CD4-positive, alpha-beta T cell treated with Interleukin-6 for 4 hours (primary cell): ENCODE measurements at places on chromosomes 13 and 19.
A peak's percentile ranks its signal among the peaks of the same experiment; 100 is the strongest.

DNA sequence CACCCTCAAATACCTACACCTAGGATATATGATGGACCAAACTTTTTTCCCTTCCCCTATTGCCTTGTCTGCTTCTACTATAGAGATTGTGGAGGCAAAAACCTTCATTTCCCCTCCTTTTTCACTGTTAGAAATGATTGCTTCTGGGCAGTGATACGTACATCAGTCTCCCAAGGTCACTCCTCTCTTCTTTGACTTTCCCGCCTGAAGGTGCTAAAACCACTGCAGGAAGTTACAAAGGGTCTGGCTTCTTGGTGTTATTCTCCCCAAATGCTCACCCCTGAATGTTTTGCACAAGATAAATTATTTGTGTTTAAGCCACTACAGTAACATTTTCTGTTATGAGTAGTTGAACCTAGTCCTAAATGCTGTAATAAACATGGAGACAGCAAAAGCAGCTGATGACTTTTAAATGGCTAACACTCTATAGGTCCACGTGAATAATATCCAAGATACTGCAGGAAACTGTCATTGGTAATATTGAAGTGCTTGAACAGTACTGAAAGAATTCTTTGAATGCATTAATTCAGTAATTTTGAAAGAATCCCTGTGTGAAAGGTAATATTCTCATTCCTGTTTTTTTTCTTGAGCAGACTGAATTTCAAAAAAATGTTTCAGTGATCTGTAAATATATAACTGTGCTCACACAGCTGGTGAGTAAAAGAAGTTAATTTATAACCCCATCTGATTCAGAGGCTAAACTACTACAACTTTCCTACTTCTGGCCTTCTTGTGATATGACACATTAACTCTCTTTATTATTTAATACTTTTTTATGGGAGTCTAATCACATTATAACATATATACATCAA, 865.1 kb downstream of the EFNB2 start:
- DNase-seq: no peak

DNA sequence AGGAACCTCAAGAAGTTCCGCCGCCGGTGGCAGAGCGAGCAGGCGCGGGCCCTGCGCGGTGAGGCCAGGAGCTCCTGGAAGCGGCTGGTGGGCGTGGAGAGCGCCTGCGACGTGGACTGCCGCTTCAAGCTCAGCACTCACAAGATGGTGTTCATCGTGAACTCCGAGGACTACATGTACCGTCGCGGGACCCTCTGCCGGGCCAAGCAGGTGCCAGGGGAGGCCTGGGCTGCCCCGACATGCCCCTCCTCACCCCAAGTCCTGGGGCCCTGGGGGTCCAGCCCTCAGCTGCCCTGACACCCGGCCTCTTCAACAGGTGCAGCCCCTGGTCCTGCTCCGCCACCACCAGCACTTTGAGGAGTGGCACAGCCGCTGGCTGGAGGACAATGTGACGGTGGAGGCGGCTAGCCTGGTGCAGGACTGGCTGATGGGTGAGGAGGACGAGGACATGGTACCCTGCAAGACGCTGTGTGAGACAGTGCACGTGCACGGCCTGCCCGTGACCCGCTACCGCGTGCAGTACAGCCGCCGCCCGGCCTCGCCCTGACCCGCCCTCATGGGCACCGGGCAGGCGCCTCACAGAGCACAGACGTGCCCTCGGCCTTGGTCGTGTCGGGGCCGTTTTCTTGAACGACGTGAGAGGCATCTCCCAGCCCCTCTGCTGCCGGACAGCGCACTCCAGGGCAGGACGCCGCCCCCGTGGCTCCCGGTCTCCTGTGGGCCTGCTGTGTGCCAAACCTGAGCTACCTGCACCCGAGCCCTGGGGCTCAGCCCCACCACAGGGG, 10.4 kb upstream of the F2RL3 start:
- DNase-seq: no peak

GRCh38 chr13:65555962-65556361, 1674.2 kb downstream of the PCDH9 start:
- no peak for DNase-seq

- DNase-seq: no peak
Measured at GRCh38 chr13:99481366-99481765, 19.9 kb upstream of the TM9SF2 start.

- DNase-seq: no peak
Measured at GRCh38 chr19:23916991-23917390, 2.3 kb downstream of the ZNF726 start.

GRCh38 chr19:51417107-51417809, at the start of gene SIGLEC10:
Gene SIGLEC10 (minus strand): TSS chr19:51417642. CDS start chr19:51417581, 61 bp downstream.
- no peak for DNase-seq

DNA sequence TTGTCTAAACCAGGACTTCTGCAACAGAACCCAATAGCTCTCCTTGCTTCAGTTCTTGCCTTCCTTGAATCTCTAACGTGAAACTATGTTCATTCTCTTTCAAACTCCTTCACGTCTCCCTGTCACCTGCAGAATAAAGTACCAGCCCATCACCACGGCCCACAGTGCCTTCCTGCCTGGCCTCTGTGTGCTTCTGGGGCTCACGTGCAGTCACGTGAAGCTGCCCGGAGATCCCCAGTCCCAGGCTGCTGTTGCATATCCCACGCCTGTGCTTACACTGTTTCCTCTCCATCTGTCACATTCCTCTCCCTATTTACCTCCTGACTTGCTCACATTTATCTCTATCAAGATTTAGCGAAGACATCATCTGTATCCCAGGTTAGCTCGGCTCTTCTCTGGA, 102.8 kb downstream of the STARD13 start:
- DNase-seq: no peak

- no peak for DNase-seq
Measured at GRCh38 chr19:4374498-4375163, 25.7 kb downstream of the SH3GL1 start.

GRCh38 chr13:20869540-20869939, 33.0 kb downstream of the XPO4 start:
- DNase-seq: no peak

DNA sequence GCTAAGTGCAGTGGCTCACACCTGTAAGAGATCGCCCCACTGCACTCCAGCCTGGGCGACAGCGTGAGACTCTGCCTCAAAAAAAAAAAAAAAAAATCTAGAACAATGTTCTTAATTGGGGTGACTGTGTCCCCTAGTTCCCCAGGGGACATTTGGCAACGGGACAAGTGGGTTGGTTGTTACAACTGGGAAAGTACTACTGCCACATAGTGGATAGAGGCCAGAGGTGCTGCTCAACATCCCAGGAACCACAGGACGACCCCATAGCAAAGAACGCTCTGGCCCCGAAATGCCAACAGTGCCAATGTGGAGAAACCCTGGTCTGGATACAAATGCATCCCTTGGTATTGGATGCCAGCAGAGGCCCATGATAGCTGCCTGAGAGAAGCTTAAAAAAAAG, 11.8 kb downstream of the NLRP12 start:
- DNase-seq: no peak

DNA sequence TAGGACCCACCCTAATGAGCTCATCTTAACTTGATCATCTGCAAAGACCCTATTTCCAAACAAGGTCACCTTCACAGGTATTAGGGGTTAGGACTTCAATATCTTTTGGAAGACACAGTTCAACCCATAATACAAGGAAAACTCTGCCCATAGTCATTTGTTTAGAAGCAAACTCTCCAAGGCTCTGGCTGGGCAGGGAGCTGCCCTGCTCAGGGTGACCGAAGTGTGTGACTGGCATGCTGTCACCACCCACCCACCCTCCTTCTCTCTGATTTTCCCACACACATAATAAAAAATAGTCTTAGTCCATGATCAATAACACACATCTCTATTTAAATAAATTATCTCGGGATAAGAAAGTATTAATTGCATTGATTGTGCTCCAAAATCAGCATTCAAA, 161.1 kb downstream of the KCTD15 start:
- DNase-seq: no peak

GRCh38 chr19:3556978-3557460, 367 bp downstream of the MFSD12 start:
- DNase-seq: peak; percentile 77

DNA sequence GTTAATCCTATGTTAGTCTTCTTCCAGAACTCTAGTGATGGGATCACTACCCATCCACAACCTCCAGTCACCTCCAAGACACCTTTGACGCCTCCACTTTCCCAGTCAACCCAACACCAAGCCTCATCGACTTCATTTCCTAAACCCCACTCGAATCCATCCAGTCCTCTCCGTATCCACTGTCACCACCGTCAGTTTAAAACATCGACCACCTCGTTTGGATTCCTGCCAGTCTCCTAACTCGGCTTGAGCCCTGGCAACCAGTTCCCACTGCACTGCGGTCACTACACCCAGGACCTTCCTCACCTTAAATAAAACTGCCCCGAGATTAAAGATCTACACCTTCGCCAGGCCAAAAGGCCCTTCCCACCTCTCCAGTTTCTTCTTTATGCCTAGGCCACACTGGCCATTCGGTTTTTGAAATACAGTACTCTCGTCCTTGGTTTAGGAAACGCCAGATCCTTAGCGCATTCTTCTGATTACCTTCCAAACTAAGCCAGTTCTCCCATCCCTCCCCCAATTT, 1.2 kb downstream of the MTIF3 start:
- DNase-seq: no peak

GRCh38 chr19:30339624-30340525, 32.3 kb upstream of the ZNF536 start:
- no peak for DNase-seq

GRCh38 chr13:46374710-46375109, 12.3 kb downstream of the RUBCNL start:
- DNase-seq: no peak

GRCh38 chr13:32426191-32426989, 1.5 kb downstream of the N4BP2L1 start:
- peak; percentile 42 for DNase-seq

GRCh38 chr13:54486421-54487166, 1458.0 kb downstream of the OLFM4 start:
- no peak for DNase-seq

DNA sequence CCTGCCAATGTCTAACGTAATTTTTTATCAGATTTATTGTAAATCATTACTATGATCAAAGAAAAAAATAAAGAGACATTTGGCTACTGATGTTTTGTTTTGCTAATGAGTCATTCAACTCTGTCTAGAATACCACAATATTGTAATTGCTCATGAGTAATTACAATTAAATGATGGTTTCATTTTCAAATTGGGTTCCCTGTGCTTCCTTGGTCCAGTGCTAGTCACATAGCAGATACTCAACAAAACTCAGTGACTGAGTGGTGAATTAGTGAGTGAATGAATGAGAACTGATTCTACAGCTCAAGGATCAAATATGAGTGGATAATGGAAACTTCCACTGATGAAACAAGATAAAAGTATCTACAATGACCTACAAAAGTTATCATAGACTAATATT, 304.7 kb downstream of the POU4F1 start:
- no peak for DNase-seq

DNA sequence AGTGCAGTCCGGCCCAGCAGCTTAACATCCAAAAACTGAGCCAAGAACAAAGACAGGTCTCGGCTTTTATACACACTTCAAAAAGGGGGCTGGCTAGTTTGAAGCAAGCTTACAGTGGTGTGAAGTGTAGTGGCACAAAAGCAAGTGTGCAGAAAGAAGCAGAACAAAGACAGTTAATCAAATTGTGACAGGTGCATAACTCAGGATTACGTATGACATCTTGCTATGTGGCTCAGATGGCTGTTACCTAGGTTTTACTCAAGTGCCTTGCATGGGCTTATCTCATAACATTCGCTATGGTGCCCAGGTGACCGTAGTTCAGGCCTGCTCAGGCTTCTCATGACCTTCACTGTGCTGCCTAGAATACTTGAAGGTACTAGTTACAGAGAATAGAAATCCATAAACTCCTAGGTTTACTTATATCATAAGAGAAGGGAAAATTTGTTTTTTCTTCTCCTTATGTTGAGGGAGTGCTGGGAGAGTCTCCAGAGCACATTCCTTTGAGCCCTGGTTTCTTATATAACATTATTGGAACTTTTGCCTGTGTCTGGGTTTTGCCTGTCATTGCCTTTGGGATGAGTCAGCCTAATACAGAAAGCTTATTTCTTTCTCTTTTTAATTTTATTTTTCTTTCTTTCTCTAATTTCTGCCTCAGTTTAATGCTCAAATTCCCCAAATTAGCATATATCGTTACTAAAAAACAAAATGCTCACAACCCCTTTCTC, 1629.1 kb upstream of the PCDH20 start:
- no peak for DNase-seq

DNA sequence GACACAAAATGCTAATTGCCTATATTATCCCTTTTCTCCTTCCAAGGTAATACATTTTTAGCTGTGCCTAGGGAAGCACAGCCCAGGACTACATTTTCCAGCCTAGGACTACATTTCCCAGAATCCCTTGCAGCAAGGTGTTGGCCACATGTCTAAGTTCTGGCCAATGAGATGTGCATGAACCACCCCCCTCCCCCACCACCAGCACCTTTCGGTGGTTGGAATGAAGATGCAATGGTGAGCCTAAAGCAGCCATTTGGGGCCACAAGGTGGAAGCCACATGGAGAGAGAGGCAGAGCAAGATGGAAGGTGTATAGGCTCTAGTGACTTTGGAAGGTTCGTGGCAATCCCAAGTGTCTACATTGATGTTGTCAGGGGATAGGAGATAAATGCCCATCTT, 16.2 kb downstream of the UNC13A start:
- DNase-seq: no peak

- no peak for DNase-seq
Measured at GRCh38 chr19:517721-518597, 10.7 kb downstream of the TPGS1 start.

- no peak for DNase-seq
Measured at GRCh38 chr19:24159707-24160106, 72.7 kb downstream of the ZNF254 start.

GRCh38 chr19:19745496-19746285, 12.8 kb upstream of the ZNF14 start:
- DNase-seq: no peak

GRCh38 chr13:97445522-97446187, 11.7 kb downstream of the RAP2A start:
- no peak for DNase-seq

DNA sequence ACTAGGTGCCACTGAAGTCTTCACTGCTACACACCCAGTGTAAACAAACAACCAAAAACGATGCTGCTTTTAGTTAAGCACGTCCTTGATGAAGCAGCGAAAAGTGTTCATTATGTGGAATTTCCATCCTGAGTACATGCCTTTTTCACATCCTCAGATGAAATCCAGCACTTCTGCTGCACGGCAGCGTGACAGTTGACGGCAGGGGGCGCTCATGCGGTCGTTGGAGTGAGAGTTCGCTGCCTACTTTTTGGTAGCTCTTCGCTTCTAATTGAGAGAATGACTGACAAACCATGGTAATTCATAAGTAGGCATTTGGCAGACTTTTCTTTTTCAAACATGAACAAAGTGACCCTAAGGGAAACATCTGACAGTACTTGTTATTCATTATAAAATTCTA, 1124.9 kb downstream of the EFNB2 start:
- peak; percentile 6 for DNase-seq
